Stimulated activated CD8-positive, alpha-beta memory T cell treated with anti-CD3 and anti-CD28 coated beads, Interleukin-15, amount 100 ng/mL, for 24 hours (primary cell): ENCODE measurements at places on chromosomes 2 and 18.

DNA sequence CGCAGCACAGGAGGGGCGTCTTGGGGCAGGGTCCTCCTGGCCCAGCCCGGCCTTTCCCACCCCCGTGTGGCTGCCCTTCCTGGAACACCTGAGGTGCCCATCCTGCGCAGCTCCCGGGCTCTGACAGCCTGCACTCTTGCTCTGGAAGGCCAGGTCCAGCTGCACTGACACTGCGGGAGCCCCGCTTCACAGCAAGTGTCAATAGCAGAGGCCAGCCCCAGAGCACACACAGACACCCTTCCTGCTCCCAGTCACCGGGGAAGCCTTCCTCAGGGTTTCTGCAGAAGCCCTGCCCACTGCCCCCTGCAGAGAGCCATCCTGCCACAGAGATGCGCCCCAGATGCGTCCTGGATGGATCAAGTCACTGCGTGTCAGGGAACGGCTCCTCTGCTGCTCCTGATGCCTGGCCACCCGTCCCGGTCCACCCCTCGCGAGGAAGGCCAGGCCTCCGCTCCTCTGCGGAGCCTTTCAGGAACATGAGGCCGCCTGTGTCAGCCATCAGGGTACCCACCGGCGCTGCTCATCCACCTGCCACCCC, 519.2 kb upstream of the MYT1L start:
- no peak for DNase-seq

DNA sequence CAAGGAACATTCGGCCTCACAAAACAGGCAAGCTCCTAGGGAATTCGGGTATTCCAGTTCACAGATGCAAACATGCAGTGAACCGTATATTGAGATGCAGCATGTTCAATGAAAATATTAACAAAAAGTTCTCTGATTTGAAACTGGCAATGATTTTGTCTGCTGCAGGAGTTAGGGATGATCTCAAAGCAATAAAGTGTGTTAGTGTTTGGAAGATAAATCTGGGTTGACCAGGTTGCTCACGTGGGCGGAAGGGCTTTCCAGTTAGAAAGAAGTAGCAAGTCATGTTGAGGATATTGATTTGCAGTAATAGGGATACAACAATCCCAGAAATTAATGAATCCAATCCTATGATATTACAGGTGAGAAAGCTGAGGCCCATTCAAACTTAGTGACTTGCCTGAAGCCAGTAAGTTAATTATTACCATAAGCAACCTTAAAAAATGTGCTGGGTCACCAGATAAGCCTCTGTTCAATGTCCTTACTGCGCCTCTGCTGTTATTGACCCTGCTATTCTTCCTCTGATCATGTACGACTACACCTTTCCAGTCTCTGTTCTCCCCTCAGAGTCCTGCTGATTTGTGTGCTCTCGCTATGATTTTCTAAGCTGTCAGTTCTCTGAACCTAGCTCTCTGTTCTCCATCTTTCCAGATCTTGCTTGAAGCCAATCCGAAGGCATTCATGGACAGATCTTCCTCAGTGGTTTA, 370.8 kb downstream of the DSEL start:
- DNase-seq, result no peak

- DNase-seq, result no peak
Observed at GRCh38 chr2:207766697-207767460, 2.8 kb downstream of the FZD5 start.

DNA sequence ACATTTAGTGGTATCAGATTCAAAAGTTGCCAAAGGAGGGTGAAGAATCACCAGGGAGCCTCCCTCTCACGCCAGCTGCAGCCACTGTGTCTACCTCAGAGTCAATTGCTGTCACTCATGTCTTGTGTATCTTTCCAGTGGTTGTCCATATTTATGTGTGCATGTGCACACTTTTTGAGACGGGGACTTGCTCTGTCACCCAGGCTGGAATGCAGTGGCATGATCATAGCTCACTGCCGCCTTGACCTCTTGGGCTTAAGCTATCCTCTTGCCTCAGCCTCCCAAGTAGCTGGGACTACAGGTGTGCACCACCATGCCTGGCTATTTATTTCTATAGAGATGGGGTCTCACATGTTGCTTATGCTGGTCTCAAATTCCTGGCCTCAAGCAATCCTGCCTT, 4.0 kb downstream of the MOCOS start:
- no peak for DNase-seq

DNA sequence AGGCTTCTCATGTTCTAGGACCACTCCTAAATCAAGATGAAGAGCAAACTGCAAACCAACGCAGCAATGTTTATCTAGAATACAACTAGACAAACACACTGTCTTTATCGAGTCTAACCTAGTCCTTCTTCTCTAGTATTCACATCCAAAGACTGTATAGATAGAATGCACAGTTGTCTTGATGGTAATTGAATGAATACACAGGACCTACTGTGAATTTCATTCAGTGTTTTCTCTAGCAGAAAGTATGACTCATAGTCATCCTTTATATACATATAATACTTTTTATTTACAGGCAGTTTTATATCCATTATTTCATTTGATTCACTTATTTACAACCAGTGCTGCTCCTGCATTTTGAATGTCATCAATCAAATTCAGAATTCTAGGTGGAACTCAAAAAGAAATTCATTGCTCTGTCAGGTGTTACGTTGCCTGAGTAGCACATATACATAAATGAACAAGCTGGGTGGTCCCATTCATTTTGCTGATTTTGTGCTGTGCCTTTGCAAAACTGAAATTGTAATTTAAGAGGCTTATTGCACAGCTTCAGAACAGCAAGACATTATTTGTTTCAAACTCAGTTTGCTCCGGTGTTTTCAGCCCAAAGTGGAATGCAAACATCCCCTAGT, 374.8 kb downstream of the EPHA4 start:
- no peak for DNase-seq

DNA sequence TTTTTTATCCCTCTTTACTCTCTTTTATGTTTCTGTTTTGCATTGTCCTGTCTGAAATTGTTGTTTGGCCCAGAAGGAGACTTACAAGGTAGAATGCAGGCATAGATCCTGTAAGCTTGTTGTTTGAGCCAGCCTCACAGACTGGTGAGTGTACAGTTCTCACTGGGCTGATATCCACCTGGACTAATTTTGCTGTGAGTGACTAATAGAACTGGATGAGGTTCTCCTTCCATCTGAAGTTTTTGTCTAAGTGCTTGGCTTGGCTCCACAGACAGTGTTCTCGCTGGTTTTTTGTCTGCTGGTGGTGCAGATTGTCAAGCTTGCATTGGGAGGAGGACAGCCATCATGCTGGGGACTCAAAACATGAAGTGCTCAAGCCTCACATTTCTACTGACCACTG, 495.7 kb downstream of the TSN start:
- DNase-seq, result no peak

DNA sequence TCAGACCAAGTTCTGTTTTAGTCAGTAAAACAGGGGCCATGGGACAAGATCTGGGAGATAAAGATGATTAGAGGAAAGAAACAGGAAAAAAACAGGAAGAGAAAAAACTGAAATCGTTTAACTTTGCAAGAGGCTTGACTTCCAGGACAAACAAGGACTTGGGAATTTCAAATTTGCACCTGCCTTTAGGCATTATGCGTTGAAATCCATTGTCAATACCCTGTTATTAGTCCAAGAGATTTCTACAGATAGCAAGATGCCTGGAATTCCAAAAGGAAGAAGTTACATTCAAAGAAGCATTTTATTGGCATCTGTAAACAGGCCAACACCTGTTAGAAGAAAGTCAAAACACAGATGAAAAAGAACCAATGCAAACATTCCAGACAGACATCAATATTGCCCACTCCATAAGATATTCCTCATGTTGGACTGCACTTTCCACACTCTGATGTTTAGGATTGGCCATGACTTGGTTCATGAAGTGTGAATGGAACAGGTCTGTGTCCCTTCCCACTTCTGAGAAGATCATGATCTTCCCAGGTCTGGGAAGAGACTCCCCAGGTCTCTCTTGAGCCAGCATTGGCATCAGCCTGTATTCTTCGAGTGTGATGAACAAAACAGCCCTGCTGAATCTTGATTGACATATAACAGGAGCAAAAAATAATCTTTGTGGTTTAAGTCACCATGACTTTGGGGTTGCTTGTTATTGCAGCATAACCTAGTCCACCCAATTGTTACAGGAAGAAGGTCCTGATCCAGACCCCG, 181.4 kb upstream of the FN1 start:
- DNase-seq, result no peak

DNA sequence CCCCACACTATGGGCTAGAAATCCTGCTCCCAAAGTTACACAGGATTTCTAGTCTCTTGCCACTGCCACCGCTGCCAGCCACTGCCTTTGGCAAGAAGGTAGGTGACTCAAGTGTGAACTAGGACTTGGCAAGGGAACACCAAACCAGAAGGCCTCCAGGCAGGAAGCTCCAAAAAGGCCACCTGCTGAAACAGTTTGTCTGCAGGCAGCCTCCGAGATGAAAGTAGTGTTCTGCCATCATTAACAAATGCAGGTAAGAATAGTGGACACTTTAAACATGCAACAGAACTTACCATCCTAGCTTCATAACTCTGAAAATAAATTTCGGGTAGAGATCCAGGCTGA, 3.9 kb downstream of the ANKRD44 start:
- DNase-seq, result no peak

- no peak for DNase-seq
Observed at GRCh38 chr18:49762191-49763077, 50.9 kb downstream of the ACAA2 start.

- no peak for DNase-seq
Observed at GRCh38 chr2:72623481-72623880, 202.4 kb downstream of the EXOC6B start.

GRCh38 chr2:174632841-174633622, 35.4 kb upstream of the WIPF1 start:
- DNase-seq, result no peak

DNA sequence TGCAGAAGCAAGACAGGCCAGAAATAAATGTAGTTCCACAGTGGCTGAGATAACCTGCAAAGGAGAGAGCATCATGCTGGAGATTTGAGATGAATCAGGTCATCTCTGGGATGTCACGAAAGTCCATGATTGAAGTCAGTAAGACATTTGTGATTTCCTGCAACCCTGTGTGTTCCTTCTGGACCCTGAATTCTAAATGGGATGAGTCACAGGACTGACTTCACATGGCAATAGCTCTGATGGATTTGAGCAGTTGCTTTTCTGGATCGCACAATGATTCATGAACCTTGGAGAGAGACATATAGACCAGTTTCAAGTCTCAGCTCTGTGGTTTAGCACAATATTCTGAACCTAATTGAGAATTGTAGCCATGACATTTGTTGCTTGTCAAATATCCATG, 102.9 kb downstream of the TSN start:
- no peak for DNase-seq

DNA sequence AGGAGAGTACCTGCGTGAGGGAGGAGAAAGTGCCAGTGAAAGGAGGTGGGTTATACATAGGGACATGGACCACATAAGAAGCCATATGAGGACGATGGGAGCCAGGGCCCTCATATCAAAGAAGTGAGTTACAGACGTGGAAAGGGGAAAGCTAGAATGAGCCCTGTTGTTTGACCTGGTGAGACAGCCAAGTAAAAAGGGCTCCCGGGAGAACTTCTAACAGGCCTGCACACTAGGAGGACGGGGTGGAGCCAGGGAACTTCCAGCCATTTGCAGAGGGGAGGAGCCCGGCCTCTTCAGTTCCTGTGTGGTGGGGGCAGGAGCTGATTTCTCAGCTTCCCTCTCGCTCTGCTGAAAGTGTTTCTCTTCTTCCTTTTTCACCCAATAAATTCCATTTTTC, 84.1 kb upstream of the SLC66A3 start:
- no peak for DNase-seq

DNA sequence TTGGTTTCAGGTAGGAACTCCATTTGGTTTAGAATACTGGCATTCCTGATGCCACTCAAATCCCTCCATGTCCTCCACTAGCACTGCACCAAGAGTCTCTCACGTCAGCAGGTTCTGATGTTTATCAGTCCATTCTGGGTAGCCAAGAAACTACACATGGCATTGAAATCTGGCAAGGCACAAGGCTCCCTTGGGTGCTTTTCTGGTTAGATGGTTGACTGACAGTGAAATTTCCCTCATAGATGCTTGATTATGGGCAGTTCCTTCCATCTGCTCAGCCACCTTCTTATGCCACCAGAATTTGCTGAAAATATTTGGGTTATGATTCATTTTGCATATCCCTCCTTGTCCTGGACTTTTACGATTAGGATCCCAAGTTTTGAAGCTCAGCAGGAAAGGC, 32.6 kb downstream of the EDAR start:
- no peak for DNase-seq

- DNase-seq, result no peak
Observed at GRCh38 chr18:3016585-3017297, 3.8 kb upstream of the LPIN2 start.

DNA sequence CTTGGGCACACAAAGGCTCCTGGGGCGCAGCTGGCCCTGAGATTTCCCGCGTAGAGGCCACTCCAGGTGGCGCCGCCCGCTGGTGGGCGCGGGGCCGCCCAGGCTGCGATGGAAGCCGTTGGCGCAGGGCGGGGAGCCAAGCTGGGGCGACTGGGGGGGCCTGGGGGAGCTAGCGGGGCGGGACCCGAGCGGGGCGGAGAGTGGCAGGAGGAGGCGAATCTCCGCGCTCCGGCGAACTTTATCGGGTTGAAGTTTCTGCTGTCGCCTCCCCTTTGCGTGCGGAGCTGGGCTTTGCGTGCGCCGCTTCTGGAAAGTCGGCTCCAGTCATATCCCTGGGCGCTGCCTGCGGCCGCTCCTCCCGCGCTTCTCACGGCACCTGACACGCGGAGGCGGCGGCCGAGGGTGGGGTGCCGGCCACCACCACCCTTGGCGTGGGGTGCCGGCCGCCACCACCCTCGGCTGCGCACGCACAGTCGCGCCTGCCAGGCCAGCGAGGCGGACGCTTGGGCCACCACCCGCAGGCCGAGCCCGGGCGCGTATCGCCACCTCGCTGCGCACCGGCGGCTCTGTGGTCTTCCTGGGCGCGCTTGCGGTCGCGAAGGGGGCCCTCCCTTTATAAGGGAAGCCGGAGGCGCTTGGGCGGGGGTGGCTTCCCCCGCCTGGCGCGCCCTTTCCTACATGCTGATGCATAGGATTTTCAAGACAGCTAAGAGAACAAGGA, 919 bp upstream of the CYP1B1 start:
- peak; percentile 50 for DNase-seq

DNA sequence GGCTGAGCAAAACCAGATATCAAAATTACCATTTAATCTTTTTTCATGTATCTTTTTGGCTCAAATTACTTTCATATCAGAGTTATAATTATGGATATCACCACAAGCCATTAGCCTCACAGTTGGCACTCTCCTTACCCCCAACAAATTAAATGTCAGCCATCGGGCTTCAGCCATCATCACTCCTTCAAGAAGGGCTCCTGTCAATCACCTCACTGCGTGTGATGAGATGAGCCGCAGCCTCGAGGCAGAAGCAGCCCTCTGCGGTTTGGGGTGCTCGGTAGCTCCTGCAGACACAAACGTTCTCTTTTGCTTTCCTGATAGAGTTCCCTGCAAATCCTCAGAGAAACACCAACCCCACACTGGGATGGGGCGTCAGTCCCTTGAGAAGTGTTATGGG, 94.1 kb downstream of the DNER start:
- DNase-seq, result no peak

- DNase-seq, result no peak
Observed at GRCh38 chr2:62686012-62686685, 19.4 kb upstream of the EHBP1 start.
